ENCODE measurements at places on chromosomes 6 and 20.

DNA sequence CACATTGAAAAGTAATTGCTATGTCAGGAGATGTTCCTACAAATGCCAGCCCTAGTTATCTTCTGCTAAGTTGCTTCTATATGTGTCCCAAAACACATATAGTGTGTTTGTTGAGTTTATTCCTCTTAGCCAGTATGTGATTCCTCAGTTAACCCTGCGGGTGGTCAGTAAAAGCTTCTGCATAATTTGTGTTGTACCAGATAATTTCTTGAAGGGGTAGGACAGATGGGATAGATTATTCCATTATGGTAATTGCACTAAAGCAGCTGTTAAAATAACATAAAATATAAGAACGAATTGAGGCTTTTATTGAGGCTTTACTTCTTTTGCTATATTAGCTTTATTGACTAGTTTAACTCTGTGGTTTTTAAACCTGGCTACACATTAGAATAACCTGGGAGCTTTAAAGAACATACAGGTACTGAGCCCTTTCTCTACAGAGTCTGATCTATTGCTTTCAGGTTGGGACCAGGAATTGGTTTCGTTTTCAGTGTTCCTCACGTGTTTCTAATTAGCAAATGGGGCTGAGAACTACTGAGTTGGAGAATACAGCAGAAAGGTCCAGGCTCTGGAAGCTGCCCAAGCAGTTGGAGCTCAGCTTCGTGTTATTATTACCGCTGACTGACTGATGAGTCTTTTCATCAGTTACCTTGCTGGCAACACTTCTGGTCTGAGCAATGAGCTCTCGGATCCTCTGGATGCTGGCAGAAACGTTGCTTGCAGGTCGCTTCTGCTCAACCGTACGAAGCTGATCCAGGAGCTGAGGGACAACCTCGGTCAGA lies 56.9 kb downstream of the FAM229B start:
- DNase-seq = no peak

DNA sequence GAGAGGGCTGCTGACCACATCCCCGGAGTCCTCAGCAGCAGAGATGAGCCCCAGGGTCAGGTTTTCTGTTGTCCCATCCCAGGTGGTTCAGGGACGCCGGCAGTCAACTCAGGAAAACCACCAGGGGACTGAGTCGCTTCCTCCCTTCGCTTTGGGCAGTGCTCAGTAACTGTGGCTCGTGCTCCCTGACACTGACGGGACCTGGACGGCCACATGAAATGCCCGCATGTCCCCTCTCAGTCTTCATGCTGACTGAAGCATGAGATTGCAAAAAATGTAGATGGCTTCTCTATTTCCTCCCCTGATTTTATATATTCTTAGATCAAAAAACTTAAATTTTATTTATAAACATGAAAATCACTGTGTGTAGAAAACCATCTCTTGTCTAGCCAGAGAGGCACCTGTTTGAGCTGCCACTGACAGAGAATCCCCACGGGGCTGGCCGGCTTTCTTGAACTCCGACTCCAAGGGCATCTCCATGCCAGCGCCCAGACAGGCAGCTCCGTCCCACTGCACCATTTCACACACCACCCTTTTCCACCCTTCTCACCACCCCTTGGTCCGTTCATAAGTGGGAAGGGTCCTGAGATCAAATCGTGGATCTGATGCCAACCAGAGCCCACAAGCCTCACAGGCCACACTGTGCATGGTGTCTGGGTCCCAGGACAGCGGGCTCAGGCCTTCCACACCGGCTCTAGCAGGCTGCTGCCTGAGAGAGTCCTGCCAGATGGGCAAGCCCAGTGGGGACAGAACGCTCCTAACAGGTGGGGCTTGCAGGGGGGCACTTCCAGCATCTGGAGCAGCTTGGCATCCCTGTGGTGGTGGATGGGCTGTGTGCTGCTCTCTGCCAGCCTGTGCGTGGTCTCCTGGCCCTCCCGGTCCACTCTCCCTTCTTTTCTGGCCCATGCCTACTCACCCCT lies 98.2 kb downstream of the SMOC2 start:
- no peak for DNase-seq

GRCh38 chr6:28370440-28370839 lies 20.7 kb downstream of the ZKSCAN3 start:
- no peak for DNase-seq

DNA sequence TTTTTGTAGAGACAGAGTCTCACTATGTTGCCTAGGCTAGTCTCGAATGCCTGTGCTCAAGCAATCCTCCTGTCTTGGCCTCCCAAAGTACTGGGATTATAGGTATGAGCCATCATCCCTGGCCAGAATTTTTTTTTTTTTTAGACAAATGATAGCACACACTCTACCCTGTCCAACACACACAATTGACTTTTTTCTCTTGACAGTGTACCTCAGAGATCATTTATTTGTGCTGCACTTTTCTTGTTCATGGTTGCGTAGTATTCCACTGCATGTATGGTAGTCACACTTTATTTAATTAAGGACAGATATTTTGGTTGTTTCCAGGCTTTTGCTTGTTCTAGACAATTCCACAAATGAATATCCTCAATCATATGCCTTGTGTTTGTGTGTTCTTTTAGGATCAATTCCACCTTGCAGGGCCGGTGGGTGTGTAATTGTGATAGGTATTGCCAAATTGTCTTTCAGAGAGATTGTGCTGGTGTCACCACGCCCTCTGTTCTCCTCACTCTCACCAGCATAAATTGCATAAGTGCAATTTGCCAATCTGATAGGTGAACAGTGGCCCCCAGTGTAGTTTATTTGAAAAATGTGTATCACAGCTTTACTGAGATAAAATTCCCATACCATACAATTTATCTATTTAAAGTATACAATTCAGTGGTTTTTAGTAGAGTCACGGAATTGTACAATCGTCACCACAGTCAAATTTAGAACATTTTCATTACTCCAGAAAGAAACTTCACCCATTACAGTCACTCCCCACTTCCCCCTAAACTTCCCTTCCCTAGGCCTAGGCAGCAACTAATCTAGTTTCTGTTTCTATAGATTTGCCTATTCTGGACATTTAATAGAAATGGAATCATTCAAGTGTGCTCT lies 20.1 kb downstream of the SRC start:
- no peak for DNase-seq

GRCh38 chr6:169194737-169195136 lies 58.9 kb downstream of the THBS2 start:
- no peak for DNase-seq

DNA sequence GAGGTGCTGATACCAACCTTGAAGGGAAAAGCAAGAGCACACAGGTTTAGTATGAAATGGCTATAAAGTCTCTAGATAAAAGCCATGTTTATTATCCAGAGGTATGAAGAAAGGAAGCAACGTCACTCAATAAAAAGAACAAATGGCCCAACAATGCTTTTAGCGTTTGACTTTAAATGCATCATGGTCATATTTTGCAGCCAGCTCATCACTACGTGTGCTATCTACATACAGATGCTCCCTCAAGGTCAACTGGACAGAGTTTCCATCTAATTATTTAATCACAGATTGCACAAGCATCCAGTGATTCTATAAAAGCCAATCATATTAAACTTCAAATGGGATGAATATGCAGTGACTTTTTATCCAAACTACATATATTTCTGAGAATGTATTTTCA lies 127.6 kb upstream of the SYNDIG1 start:
- DNase-seq = no peak

DNA sequence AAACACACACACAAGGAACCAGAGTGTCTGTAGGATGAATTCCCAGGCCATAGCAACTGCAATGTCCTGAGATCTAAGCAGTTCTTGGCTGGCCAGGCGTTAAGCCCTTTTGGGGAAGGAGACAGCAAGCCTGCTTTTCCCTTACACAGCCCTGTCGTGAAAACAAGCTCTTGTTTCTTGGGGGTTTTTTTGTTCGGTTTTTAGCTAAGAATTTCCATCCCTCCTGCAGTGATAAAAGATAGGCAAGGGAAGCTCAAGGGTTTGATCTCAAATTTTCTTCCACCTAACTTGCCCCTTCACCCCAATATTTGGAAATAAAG lies 1.5 kb downstream of the TNFRSF21 start:
- no peak for DNase-seq

- DNase-seq = peak; percentile 97
Observed at GRCh38 chr20:43681468-43681942, 14.6 kb downstream of the MYBL2 start.

GRCh38 chr6:144075187-144075586 lies 20.2 kb downstream of the SF3B5 start:
- DNase-seq = no peak

GRCh38 chr6:95087394-95088097 lies 489.8 kb upstream of the MANEA start:
- DNase-seq = peak; percentile 99

GRCh38 chr6:129852257-129852858 lies 8.8 kb downstream of the TMEM244 start:
- DNase-seq = no peak

GRCh38 chr6:11767978-11768756 lies 10.4 kb downstream of the ADTRP start:
- DNase-seq = no peak

- DNase-seq = no peak
Observed at GRCh38 chr6:10451828-10452509, 37.1 kb upstream of the TFAP2A start.

DNA sequence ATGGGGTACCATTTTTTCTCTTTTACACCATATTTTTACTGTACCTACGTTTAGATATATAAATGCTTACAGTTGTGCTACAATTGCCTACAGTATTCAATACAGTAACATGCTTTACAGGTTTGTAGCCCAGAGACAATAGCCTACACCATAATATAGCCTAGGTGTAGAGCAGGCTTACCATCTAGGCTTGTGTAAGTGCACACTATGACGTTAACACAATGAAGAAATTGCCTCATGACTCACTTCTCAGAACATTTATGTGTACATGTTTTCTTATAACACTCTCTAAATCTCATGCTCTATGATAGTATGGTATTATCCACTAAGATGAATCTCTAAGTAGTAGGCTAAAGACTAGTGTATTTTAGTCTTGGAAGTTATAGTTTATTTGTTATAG lies 13.5 kb downstream of the GPR63 start:
- DNase-seq = no peak

GRCh38 chr6:130421585-130421984 lies 55.8 kb downstream of the TMEM200A start:
- no peak for DNase-seq

DNA sequence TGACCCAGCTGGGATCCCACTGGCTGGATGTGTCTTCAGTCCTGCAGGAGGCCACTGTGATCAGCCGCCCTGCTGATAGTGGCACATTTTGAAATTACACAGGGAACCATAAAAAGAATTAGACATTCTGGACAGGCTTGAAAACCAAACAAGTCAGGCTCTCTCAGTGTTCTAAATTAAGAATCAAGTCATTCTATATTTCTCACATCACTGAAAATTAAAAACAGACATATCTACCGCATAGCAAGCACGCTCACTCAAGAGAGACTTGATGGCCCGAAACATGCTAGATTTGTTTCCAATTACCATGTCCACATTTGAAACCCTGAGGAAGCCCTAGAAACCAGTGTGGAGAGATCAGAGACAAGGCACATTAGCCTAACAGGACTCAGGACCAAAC lies 57.7 kb downstream of the NFATC2 start:
- DNase-seq = no peak

DNA sequence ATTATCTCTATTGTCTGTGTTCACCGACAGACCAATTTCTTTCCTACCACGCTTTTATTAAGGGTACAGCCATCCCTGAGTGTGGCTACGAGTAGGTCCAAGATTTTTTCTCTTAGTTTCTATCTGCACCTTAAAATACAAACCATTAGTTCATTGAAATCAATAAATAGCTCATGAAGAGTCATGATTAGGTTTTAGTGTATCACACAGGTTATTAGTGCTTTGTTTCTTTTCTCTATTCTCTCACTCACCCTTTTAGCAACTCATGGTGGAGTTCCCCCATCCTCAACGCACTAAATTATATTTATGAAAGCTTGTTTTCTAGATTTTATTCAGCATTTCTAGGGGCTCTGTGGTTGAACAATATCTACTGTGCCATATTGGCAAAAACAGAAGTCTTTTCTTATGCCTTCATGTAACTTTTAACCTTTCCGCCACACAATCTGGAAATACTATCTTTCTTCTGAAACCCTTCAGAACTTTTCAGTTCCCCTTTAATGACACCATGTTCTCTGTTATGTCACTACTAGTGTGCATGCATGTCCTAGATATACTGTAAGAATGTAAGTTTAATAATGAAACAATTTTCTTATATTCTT lies 128.2 kb upstream of the LAMA2 start:
- no peak for DNase-seq

- no peak for DNase-seq
Observed at GRCh38 chr6:19691465-19692167, 145.6 kb upstream of the ID4 start.

- no peak for DNase-seq
Observed at GRCh38 chr6:99294786-99295185, 54.7 kb downstream of the FAXC start.

DNA sequence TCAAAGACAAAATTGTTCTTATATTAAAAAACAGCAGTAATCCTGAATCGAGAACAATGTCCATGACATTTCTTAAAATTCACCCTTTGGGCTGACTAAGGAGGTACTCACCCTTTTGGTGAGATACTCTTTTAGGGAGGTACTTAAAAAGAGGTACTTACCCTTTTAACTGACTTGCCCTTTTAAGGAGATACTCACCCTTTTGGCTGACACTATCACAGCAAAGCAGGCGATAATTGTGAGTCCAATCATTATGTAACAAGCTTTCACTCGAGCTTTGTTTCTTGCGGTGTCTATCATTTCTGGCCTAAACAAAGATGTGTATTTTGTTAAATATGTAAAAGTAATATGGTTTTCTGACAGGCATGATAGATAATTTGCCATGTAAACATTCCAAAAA lies 3.7 kb downstream of the FAM162B start:
- no peak for DNase-seq

DNA sequence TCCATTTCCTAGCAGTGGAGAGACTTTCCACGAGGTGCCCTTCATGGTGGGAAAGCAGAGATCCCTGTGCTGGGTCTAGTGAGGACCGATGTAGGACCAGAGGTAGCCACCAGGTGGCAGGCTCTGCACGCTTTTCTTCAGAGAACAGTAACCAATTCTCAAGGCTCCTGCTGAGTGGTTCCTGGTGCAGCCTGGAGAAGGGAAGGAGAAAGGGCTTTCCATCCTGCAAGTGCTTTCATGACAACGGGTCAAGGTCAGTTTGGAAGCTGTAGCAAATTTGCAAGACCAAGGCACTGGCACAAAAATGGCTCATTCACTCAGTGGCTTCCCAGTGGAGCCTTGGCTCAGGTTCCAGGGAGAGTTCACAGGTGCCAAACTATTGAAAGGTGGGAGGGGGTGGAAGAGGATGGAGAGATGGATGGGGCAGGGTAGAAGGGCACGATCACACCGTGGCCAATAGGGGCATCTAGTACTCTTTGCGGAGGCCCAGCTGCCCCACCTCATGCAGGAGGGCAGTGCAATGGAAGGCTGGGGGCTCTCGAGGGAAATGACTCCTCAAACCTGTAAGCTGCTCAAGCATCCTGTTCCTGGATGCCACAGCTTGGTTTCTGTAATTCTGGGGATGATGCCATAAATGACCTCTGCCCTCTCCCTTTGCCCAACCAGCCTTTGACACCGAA lies 25.5 kb upstream of the KCNK16 start:
- peak; percentile 63 for DNase-seq

DNA sequence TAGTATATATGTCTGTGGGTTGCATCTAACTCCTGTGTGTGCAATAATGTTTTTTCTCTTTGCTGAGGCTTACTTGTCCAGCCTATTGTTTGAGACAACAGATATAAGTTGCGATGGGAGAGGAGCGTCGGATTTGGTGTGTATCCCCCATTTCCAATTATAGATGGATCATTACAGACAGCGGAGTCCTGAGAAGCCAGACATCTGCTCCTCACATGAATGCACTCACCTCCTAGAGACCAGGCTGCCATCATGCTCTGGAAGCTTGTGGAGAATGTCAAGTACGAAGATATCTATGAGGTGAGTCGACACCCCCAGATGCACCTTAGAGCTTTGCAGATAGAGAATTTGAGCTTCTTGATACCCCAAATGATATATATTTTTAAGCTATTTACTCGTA lies at the start of gene TFAP2B:
Gene TFAP2B (plus strand): TSS at position 199 of the 400 bp plus-strand sequence. CDS start 21 bp downstream, at position 220.
- DNase-seq = no peak
